ENCODE measurements at places on chromosomes 13 and 19.

DNA sequence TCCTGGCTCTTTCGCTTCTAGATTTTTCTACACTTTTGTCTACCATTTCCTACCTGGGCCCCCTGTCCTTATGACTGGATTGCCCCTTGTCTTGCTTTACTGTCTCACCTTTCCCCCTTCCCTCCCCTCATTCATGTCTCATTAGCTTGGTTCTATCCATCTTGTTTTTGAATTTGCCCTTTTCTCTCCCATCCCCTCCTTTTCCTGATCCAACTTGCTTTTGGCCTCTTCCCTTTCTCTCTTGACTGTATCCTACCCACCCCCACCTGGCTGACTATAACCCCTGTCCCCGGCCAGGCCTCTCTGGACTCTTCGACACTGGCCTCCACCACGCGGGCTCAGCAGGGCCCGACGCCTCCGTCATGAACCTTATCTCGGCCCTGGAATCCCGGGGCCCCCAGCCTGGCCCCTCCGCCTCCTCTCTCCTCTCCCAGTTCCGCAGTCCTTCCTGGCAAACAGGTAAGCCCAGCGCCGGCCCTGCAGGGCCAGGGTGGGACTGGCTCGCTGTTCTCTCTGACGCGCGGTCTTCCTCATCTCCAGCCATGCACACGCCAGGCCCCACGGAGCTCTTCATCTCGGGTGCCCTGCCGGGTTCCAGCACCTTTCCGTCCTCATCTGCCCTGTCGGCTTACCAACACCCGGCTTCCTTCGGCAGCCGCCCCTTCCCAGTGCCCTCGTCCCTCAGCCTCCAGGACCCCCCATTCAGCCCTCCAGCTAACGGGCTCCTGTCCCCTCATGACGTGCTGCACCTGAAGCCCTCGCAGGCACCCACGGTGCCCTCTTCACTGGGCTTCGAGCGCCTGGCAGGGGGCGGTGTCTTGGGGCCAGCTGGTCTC is 3.4 kb downstream of the PRR12 start:
- no peak for ATAC-seq

- ATAC-seq, result no peak
Observed at GRCh38 chr13:36700170-36700569, 26.4 kb downstream of the SERTM1 start.

- no peak for ATAC-seq
Observed at GRCh38 chr19:28429356-28429755, 783.6 kb downstream of the UQCRFS1 start.

DNA sequence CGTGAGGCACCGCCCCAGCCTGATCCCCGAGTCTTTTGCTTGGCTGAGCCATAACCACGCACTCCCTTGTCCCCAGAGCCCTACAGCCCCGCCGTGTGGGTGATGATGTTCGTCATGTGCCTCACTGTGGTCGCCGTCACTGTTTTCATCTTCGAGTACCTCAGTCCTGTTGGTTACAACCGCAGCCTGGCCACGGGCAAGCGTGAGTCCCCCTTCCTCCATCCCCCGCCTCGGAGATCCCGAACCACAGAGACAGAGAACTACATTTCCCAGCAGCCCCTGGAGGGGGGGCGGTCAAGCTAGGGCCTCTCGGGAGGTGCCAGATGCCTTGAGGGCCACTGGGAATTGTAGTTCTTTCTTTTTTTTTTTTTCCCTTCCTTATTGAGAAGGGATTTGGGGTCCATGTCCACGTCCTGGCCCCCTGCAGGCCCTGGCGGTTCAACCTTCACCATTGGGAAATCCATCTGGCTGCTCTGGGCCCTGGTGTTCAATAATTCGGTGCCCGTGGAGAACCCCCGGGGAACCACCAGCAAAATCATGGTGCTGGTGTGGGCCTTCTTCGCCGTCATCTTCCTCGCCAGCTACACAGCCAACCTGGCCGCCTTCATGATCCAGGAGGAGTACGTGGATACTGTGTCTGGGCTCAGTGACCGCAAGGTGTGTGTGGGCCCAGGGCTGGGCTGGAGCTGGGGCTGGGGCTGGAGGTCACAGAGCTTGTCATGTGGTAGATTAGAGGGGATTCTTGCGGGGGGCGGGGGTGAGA is 25.9 kb downstream of the GRIN2D start:
- ATAC-seq, result peak; percentile 86

Measured in SK-N-SH treated with all-trans-retinoic acid at 6 μM for 48 hours (cell line).